ENCODE measurements at places on chromosomes 2 and 18.

- DNase-seq, result no peak
These were observed 52.2 kb upstream of the UGP2 start for GRCh38 chr2:63789338-63790020.

DNA sequence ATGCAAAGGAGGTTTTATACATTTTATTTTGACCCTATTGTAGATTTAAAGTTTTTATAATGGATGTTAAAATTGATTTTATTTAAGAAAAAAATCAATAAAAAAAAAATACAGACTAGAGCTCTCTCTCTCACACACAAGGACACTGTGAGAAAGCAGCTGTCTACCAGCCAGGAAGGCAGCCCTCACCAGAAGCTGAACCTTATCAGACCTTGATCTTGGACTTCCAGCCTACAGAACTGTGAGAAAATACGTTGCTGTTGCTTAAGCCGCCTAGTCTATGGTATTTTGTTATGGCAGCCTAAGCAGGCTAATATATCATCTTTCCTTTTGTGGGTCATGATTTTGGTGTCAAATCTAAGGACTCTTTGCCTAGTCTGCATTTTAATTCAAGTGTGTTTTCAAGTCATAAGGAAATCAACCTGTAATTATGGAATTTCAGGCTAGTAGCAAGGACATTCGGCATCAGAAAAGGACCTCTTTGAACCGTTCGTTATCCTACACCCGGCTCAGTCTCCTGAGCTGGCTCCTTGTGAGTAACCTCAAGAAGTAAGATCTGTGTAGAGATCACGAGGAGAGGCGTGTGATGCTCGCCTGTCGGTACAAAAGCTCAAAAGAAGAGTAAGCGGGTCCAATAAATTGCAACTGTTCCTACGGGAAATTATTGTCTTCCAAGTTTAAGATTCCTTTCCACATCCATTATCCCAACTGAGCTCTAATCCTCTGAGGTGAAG is 98.2 kb downstream of the PDCL3 start:
- no peak for DNase-seq

DNA sequence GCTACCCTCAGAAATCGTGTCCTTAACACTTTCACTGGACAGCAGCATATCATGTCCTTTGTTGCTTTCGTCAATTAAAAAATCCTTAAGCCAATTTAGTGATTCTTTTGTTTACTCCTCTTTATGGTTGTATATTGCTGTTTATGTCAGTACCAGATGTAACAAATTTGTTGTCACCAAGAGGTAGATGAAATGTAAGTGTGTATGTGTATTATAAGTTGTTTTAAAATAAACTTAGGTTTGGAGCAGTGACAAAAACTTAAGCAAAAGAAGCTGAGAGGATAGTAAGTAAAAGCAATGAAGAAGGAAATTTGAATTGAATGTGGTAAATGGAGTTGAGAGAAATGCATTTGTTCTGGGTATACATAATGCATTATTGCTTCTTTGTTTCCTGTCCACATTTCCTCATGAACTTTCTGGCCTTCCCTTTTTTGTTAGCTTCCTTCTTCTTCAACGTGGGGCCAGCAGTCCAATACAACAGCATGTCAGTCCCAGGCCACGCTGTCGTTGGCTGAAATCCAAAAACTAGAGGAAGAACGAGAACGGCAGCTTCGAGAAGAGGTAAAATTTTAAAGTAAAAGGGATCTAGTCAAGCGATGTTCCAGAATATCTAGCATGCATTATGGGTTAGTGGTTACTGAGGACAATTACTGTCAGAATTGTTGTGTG is 30.5 kb upstream of the SNORC start:
- no peak for DNase-seq

DNA sequence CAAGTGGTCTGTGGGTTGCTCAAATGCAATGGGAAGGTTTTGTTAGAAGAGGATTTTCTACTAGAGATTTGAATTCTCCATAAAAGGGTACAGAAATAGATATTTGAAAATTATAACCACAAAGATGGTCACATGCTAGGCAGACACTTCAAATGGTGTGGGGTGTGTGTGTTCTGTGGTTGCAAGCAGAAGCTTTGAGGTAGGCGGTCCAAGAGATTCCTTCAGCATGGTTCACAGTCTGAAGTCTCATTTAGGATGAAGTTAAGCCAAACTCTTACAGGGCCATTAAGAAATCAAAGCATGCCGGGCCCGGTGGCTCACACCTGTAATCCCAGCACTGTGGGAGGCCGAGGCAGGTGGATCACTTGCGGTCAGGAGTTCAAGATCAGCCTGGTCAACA is 38.3 kb upstream of the RMDN2 start:
- DNase-seq, result no peak

- DNase-seq, result no peak
These were observed 34.6 kb upstream of the GLI2 start for GRCh38 chr2:120701096-120701495.

GRCh38 chr2:13462464-13462863 is 745.7 kb downstream of the TRIB2 start:
- DNase-seq, result no peak

DNA sequence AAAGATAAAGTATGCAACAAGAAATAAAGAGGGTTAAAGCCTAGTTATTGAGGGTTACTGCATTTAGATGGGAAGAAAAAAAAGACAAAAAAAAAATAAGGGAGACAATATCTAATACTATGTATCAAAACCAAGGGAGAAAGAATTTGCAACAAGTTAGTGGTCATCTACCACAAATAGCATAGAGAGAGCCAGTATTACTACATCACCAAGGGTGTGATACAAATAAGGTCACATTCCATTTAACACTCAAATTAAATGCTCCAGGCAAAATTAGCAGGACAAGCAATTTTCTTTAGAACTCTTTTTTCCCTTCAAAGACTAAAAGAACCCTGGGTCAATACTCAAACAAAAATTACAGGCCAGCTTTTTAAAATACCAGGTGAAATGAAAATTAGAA is 115.1 kb upstream of the GULP1 start:
- DNase-seq, result no peak

DNA sequence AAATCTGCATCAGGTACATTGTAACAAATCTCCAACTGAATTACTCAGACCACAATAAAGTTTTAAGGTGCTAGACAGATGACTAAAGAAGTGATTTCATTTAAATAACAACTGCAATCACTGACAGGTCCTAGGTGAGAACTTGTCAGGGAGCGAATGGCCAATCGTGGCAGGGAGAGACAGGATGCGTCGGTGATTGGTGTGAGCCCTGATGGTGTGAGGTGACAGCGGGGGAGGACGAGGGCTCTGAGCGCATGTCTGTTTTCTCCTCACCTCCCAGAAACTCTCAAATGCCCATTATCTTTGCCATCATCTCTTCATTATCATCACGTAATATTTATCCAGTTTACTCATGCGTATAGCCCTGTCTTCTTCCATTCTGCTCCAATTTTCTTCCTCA is 207.9 kb upstream of the LYPD1 start:
- no peak for DNase-seq

GRCh38 chr2:47072018-47072691 is 83.0 kb downstream of the STPG4 start:
- DNase-seq, result no peak
